ENCODE measurements at places on chromosomes 12 and 14. TPM values are rescaled to one million over a fixed set of nuclear protein-coding genes. Genes with fewer than 3 reads are reported as not detected.

The HCAR2 gene
- total RNA-seq: not detected

The KRT79 gene
- total RNA-seq: not detected

The CIDEB gene
- 29.0 TPM for total RNA-seq

The P2RX2 gene
- not detected for total RNA-seq

The KRT82 gene
- not detected for total RNA-seq

The SLC25A21 gene
- not detected for total RNA-seq
